ENCODE measurements at places on chromosomes 12 and 14.

GRCh38 chr14:46250113-46250703 is 401.4 kb downstream of the RPL10L start:
- peak; percentile 28 for DNase-seq

DNA sequence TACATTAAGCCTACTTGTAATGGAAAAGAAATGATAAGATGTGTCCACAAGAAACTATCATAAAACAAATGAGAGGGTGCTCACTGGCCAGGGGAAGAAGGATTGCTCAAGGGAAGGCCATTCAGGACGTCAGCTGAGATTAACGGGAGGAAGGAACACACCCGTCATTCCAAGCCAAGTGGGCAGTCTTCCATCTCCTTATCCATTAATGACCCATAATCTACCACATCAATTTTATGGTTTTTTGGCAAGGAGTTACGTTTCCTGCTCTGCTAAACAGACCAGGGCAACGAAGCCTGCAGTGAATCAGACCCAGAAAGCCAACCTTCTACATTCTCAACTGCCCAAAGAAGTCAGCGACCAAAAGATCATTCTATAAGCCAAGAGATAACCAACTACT is 25.1 kb downstream of the PRKAB1 start:
- DNase-seq = peak; percentile 92

GRCh38 chr12:111428728-111429175 is 23.0 kb downstream of the SH2B3 start:
- no peak for DNase-seq

- peak; percentile 55 for DNase-seq
Observed at GRCh38 chr14:69763761-69764510, 3.0 kb upstream of the SRSF5 start.

DNA sequence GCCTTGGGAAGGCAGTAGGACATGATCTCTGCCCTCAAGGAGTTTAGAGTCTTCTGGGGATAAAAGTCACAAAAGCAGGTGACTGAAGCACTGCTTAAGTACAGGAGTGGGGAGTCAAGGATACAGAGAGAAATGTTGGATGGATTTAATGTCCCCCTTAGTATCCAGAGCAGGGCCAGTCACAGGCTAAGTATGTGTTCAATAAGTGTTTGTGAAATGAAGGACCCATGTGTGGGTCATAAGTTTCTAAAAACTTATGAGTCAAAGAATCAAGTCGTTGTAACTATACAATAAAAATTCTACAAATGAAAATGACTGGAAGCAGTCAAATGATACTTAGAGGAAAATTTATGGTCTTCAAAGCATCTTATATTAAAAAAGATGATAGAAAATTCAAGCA is 25.1 kb downstream of the KRT80 start:
- DNase-seq = no peak

- DNase-seq = no peak
Observed at GRCh38 chr12:69935651-69936100, 110.6 kb downstream of the MYRFL start.

- DNase-seq = no peak
Observed at GRCh38 chr12:3594966-3595365, 104.0 kb downstream of the PRMT8 start.

DNA sequence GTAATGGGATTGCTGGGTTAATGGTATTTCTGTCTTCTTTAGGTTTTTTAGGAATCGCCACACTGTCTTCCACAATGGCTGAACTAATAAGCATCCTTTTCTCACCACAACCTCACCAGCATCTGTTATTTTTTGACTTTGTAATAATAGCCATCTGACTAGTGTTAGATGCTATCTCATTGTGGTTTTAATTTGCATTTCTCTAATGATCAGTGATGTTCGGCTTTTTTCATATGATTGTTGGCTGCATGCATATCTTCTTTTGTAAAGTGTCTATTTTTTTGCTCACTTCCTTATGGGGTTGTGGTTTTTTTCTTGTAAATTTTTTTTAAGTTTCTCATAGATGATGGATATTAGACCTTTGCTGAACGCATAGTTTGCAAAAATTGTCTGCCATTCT is 377.9 kb downstream of the GALC start:
- DNase-seq = no peak

DNA sequence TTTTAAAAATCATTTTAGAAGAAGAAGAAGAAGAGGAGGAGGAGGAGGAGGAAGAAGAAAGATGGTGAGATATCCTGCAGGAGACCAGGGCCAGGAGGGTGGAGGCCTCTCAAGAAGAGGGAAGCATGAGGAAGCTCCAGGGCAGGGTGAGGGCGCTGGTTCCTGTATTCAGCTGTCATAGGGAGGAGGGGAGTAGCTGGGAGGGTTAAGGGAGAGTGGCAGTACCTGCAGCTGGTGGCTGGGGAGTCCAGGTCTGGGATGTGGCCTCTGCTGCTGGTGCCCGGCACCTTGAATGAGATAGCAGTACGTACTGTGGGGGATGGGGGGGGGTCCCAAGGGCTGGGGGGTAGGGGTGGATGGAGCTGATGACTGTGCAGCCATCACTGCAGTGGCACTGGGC is 9.8 kb downstream of the RBP5 start:
- DNase-seq = no peak

- DNase-seq = no peak
Observed at GRCh38 chr14:93343266-93343665, 3.7 kb upstream of the COX8C start.

DNA sequence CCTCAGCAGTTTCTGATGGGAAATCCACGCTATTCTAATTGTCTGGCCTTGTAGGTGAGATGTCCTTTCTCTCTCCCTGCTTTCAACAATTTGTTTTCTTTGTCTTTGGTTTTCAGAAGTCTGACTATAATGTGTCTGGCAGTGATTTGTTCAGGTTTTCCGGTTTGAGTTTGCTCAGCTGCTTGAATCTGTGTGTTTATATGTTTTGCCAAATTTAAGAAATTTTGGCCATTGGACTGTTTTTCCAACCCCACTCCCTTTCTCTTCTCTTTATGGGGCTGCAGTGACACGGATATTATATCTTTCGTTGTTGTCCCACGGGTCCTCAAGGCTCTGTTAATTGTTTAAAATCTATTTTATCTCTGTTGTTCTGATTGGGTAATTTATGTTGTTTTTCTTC is 105.0 kb downstream of the ADGRD1 start:
- no peak for DNase-seq

DNA sequence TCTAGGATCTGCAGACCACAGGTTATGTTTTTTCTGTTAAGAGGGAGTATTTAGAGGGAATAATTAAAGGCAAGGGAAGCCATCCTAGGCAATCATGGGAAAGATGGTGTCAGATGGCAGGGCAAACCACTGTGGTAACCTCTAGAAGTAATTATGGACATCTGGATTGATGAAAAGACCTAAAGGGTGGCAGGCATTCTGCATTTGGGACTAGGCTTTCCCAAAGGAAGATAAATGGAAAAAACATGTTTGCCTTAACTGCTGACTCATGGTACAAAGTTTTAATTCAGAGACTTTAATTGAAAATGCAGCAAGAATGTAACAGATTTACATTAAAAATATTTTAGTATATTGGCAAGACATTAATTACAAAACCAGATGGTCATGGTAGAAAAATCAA is 88.1 kb downstream of the TMEM30B start:
- no peak for DNase-seq

GRCh38 chr14:68577802-68578541 is 214.9 kb downstream of the ZFP36L1 start:
- peak; percentile 99 for DNase-seq

GRCh38 chr12:128817111-128818015 is 6.4 kb downstream of the SLC15A4 start:
- peak; percentile 83 for DNase-seq

GRCh38 chr12:38823738-38824137 is 81.7 kb downstream of the CPNE8 start:
- no peak for DNase-seq

- peak; percentile 1 for DNase-seq
Observed at GRCh38 chr14:81313775-81314429, 86.2 kb downstream of the STON2 start.

- DNase-seq = no peak
Observed at GRCh38 chr14:53010193-53011040, 59.6 kb upstream of the FERMT2 start.

- no peak for DNase-seq
Observed at GRCh38 chr14:47302121-47302520, 373.3 kb downstream of the MDGA2 start.

GRCh38 chr14:21083565-21084325 is 13.6 kb downstream of the ARHGEF40 start:
- DNase-seq = no peak

GRCh38 chr12:85580562-85581168 is 255.5 kb downstream of the RASSF9 start:
- peak; percentile 11 for DNase-seq

DNA sequence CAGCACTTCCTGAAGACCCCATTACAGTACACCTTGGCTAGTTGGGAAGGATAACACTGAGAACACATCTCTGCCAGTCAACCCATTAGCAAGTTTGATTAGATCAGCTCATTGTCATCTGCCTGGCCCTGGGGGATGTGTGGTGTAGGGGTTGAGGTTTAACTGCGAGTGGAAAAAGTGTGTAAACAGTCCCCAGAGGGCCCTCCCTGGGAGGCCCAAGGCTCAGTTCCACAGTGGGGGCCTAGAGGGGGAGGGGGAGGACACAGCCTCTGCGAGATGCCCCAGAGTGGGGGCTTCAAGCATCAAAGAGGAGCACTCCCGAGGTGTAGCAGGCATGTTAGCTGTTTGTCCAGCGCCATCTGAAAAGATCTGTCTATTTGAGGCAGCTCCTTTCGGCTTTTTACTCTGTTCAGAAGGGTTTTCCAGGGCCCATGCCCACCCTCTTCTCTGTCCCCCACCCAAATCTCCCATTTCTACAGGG is 344 bp downstream of the LPAR5 start:
- no peak for DNase-seq

DNA sequence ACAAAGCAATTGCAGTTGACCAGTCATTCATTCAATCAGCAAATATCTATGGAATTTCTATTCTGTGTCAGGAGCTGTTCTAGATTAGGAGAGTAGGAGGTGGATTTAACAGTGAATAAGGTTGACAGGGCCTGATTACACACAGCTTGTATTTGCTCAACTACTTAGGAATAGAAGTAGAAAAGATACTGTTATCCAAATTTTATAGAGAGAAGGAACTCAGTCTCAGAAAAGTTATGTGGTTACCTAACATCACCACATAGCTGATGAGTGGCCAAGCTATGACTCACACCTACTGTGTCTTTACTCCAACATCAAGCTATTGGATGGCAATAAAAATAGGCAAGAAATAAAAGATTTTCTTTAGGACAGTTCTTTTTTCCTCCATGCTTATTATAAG is 374.8 kb downstream of the RMST start:
- DNase-seq = peak; percentile 37

DNA sequence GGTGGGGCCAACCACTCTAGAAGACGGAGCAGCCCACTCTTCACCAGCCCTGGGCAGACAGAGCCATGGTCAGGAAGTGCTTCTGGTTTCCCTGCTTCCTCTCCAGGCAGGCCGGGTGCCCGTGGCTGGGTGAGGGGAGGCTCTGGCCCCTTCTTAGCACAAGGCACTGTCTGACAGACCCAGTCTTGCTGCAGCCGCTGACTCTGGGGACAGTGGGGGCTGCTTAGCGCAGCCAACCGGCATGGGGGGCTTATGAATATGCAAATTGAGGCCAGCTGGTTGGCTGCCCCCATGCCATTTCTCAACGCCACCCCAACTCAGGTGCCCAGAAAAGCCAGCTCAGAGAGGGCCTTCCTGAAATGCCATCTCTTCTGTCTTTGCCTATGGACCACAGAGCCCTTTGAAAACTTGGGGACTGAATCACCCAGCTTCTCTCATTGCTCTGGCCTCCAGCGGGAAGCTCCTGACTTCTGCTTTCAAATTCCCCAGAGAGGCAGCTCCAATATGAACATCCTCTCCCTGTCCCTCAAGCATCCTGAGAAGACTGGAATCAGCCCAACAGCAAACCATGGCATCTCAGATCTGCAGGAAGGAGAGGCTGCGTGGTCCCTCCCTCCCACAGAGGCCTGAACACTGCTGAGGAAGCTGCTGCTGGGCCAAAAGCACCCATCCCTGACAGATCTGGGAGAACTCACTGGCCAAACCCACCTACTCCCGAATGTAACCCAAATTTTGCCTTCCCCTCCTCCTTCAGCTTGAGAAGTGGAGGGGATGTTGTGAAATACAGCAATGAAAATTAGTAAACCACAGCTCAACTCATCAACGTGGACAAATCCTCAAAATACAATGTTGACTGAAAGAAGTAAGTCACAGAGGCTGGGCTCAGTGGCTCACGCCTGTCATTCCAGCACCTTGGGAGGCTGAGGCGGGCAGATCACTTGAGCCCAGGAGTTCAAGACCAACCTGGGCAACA is at the start of gene PROX2:
Gene PROX2, minus strand, starts transcription at position 205 of the 973 bp plus-strand sequence. CDS start 12,311 bp downstream, outside the sequence.
- DNase-seq = no peak

DNA sequence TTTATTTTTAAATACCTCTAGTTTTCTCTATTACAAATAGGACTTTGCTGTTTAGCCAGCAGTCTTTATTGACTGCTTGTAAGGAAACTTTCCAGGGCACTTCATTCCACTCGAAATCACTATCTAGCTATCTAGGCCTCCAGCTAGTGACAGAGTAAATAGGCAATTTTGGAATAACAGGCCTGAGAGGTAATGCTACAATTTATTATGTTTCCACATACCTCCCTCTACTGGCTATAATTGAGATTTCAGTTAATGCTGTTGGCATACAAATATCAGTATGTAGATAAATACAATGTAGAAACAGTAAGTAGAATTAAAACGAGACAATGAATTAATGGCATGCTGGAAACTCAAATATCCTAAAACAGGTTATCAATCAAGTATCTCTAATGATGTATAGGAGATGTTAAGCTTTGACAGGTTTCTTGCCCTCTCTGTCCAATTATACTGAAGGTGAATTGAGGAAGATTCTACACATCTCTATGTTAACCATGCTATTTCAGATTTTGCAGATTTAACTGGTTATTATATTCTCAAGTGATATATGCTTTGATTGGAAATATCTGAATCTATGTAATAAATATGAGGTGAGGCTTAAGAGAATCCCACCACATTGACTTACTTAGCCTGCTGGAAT is 7.2 kb downstream of the DTD2 start:
- peak; percentile 50 for DNase-seq

DNA sequence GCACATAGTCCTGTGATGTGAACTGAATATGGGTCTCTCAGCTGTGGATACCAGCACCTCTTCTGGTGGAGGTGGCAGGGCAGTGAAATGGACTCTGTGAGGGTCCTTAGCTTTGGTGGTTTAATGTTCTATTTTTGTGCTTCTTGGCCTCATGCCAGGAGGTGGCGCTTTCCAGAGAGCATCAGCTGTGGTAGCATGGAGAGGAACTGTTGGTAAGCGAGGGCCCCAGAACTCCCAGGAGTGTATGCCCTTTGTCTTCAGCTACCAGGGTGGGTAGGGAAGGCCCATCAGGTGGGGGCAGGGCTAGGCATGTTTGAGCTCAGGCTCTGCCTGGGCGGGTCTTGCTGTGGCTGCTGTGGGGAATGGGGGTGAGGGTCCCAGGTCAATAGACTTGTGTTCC is 241.7 kb downstream of the AEBP2 start:
- DNase-seq = no peak

DNA sequence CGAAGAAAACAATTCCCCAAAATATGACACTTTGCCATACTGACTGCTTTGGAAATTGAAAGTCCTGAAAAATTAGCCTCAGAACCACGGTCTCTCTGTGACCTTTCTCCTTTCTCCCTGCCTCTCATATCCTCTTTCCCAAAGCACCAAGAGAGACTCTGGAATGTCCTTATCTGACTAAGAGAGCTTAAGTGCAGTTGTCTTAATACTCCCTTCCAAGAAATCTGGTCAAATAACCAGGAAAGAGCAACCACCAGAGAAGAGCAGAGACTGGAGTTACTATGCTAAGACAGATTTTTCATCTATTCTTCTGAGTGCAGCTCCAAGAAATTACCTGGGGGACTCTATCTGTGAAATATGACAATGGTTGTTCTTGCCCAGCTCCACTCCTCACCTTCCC is 10.5 kb upstream of the BTG1 start:
- no peak for DNase-seq

GRCh38 chr12:108461058-108461660 is 53.9 kb upstream of the FICD start:
- DNase-seq = no peak

Data from iris pigment epithelial cell (primary cell).